CD4-positive, alpha-beta memory T cell (primary cell): ENCODE measurements at places on chromosomes 5 and 9.
A peak's percentile ranks its signal among the peaks of the same experiment; 100 is the strongest.

GRCh38 chr5:147509710-147510651, at the start of gene DPYSL3:
Gene DPYSL3 (minus strand): TSS chr5:147510068. CDS start chr5:147509858, 210 bp downstream.
- DNase-seq, result no peak

- DNase-seq, result no peak
These were observed 8.5 kb downstream of the CDX1 start for GRCh38 chr5:150175076-150175475.

DNA sequence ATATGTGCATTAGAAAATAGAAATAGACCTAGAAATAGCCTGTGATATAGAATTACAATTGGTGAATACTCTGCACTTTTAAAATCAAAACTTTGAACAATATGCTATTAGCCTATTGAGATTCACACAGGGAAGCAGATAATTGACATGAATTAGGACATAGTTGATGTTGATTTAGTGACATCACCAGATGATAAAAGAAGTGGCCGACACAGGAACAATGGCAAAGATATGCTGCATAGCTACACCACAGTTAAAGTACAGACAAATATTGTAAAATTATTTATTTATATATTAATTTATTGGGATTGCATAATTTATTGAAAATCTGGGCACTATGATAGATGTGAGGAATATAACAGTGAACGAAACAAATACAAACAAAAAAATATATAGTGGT, 261.5 kb upstream of the CCNH start:
- no peak for DNase-seq

- no peak for DNase-seq
These were observed 17.8 kb upstream of the LAMC3 start for GRCh38 chr9:130990978-130991777.

DNA sequence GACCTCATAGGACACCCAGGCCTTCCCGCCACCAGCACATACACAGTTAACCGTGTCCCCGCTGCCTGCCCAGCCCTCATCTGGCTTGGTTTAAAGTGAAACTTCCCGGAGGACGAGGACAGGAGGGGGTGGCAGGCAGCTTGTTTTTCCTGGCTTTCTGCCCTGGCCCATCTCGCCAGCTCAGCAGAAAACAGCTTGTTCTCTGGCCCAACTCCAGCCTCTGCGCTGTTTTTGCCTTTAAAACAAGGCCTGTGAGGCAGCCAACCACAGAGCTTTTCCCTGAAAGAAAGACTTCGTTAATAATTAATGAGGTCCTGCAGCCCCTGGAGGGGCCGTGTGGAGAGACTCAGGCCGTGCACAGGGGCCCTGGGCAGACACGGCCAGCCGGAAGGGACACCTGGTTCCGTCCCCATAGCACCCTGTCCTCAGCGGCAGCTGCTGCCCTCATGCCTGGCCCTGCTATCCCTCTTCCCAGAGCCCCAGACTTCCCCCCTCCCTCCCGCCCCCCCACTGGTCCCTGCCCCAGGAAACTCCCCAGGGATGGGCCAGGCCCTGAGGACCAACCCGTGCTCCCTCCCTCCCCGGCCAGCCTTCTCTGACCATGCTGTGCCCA, 108.7 kb downstream of the RXRA start:
- no peak for DNase-seq

DNA sequence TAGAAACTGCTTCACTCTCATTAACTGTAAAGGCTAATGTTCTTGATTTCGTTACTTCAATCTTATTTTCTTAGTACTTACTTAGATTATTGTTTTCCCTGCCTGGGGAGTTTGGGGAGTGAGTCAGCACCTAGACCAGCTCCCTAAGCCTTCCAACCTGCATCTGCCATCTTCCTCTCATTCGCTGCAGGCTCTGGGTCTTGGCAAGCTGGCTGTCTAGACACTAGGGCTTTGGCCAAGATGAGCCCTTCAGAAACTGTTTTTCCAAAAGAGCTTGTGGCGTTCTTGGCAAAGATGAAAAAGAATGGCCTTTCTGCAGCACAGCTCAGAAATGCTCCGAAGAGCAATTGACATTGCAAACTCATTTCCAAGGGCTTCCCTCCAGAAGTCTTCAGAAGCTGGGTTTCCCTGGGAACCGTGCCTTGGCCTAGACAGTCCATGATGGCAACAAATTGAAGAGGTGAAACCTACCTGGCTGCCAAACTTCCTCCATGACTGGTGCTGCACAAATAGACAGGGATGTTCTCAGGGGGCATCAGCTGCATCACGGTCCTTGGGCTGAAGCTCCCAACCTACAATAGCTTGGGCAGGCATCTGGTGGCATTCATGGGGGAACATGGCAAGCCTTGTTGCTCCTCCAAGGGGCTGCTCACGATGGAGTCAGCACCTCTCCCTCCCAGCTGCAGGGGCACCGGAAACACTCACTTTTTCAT, 76.6 kb downstream of the NSUN2 start:
- no peak for DNase-seq

DNA sequence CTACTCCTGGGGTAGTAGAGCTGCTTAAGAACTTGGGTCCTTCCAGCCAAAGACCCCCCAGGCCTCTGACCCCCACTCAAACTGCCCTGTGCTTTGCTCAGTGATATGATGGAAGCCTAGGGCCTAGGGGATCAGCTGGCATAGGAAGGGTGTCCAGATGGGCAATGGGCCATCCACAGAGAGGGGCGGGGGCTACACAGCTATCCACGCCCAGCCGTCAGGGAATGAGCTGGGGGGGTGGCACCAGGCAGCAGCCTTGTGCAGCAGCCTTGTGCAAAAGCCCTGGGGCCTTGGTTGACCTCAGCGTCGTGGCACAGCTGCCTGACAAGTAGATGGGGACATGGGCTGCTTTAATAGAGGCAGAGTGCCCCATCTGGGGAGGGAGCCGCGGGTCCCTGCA, 43.2 kb downstream of the DAB2IP start:
- DNase-seq, result no peak

GRCh38 chr5:61570767-61571166, 238.7 kb downstream of the ZSWIM6 start:
- no peak for DNase-seq

- DNase-seq, result no peak
These were observed 693.6 kb downstream of the PRELID2 start for GRCh38 chr5:145141534-145141933.

- DNase-seq, result no peak
These were observed 3.1 kb downstream of the EGFL7 start for GRCh38 chr9:136665704-136666371.

DNA sequence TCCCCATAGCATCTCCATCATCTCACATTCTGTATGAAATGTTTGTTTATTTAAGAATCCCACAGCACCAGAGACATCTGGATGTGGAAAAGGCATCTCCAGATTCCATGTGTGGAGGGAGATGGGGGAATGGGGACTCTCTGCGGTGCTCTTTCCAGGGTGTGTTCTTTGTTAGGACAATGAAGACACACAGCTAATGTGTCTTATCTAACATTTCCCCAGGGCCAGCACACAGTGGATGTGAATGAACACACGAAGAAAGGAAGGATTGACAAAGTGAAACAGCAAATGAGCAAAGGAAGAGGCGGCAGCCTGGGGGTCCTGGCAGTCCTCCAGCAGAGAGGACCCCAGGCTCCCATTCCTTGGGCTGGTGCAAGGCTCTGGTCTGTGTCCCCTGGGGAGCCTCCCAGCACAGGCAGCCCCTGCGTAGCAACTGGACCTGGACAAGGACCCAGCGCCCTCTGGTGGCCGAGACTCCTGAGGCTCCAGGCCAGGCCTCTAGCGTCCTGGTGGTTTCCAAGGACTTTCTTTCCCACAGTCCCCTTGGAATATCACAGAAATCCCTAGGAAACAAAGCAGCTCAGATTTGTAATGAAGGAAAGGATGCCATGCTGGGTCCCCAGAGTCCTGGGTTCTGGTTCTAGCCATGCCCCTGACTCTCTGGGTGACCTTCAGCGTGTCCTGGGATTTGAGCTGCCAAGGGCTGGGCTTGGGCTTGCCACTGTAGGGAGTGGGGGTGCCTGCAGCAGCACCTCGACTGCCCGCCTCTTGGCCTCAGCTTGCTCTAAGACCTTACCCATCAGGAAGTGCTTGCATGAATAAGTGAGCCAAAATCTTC, 3.5 kb upstream of the PDLIM7 start:
- peak; percentile 74 for DNase-seq

DNA sequence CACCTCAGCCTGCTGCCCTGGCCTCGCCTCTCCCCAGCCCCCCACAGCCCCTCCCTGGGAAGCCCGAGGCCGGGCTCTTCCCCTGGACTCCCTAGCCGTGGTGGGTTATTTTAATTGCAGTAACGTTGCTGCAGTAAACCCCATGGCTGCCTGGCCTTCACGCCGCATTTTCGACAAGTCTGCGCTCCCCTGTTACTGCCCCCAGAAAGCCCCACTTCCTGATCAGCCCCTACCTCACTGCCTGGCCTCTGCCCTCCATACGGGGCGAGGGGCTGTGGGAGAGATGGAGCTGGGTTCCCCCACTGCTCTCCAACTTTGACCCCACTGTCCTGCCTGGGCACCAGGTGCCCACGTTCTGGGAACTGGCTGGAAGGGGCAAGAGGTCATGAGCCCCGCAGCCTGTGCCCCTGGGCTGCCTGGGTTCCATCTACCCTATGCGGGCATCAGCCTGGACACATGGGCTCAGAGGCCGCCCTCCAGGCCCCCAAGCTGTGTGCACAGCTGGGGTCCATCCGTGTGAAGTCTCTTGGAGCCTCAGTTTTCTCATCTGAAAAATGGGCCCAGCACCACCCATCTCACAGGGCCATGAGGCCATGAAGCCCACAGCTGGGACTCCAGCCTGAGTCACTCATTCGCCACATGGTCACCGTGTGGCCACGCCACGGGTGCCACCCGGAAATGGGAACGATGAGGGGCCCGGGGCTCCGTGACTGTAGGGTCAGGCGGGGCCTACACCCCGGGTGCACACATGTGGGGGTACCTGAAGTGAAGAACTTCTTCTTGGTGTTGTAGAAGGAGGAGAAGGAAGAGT, 11.5 kb downstream of the EGFL7 start:
- no peak for DNase-seq

GRCh38 chr9:94922691-94923107, 196.2 kb downstream of the AOPEP start:
- no peak for DNase-seq

DNA sequence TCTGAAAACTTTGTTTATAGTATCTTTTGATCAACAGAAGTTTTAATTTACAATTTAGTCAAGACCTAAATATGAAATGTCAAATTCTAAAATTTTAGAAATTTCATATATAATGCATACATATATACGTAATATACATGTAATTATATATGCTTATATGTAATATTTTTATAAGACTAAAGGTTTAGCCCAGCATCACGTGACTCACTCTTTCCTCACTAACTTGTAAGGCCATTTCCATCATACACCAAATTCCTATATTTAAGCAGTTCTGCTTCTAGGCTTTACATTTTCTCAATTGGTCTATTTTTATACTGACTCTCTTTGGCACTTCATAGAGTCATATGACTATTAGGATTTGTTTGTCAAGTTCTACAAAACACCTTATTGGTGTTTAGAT, 56.4 kb downstream of the CFAP95 start:
- DNase-seq, result no peak

GRCh38 chr5:131276072-131276471, 12.2 kb downstream of the CDC42SE2 start:
- DNase-seq, result no peak

DNA sequence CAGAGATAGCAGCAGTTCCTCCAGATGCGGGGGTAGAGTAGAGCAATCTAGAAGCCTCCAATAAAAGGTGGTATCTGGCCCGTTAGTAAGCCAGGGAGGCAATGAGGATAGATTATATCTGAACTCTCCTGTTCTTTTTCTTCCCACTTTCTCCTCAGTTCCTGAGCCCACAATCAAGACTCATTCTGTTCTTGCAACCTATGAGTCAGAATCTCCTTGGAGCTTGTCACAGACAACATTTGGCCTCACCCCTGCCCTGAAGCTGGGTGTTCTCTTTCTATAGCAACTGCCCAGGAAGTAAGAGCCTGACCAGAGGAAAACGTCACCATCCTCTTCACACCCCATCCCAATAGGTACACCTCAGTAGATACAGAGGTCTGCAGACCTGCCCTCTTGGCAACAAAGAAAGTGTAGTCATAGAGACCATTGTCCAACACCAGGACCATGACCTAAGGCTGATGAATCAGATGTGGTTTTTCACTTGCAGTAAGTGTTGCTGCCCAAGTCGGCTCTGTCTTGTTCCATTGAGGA, 76.3 kb upstream of the PCA3 start:
- DNase-seq, result no peak

DNA sequence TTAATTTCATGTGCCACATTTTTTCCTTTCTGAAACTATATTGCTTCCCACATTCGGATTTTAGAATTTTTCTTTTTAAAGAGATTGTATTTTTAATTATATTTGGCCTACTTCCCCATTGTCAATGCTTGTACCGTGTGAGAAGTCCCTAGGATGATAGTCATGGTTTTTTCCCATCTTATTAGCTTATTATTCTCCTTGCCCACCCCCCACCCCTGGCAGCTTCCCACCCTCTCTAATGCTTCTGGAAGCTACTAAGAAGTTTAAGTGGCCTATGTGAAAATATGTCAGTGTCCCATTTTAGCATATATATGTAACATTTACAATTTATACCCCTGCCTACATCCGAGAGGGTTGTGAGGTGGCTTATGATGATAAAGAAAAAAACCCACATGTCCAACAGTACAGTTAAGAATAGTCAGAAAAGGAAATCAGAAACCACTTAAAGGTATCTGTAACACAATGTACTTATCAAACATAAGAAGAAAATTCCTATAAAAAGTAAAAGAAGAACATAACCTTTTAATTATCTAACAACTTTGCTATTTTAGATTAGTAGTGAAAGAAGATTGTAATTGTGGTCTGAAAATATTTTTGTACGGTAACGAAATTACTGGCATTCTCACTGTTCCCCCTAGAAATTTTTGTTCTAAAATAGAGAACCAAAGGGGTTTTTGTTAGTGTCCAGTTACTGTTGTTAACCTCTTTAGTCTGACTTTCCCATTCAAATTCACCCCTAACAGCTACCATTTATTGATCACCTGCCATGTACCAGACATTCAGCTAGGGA, 62.1 kb downstream of the SLC44A1 start:
- DNase-seq, result no peak

DNA sequence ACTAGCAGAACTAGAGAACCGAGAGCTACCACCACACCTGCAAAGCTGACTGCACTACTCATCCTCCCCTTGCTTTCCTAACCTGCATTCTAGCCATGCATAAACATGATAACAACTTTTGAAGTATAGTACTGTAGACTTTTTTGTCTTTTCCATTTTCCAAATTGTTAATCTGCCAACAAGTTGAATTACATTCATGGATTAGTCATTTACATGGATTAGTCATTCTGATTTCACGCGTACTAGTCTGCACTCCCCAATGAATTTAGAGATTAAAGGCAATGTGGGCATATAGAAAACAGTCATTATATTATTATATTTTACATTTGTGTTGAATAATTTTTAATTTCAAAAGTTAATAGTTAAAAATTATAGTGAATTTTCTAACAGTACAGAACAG, 81.4 kb downstream of the EDIL3 start:
- no peak for DNase-seq

- DNase-seq, result no peak
These were observed 35.3 kb downstream of the CLINT1 start for GRCh38 chr5:157823655-157824054.

DNA sequence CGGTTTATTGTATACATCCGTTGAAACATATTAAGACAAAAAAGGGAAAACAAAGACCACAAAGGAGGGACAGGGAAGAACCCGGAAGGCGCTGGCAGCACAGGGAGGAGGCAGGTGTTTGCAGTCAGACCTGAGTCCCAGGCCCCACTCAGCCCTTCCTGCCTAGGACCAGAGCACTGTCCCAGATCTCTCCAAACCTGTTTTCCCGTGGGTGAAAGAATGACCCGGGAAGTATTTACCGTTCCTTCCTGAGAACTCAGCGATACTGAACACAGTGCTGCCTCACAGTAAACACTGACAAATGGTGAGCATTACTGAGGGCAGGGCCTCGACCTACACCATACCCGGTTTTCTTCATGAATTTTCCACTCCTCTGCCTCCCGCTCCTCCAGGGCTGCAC, 1.2 kb downstream of the ABO start:
- DNase-seq, result no peak
